GM10248 (cell line): ENCODE measurements at places on chromosomes 11 and 22.
A peak's percentile ranks its signal among the peaks of the same experiment; 100 is the strongest.

DNA sequence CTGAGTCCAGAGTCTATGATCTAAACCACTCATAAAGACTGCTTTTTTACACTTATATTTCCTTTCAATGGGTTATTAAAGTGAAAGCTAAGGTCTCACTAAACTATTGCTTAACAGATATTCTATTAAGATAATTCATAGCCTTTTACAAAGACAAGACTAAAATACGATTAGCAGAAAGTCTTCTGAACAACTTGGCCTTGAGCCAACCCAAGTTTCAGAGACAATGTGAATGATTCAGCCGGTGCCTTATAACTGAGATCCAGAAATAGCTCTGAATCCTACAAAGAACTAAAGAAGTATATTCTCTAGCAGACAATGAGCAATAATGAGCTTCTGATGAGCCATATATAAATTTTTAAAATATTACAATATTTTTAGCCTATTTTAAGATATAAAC lies 41.5 kb upstream of the CARD18 start:
- DNase-seq, result no peak

GRCh38 chr11:114185436-114185835 lies 110.8 kb upstream of the NNMT start:
- DNase-seq, result no peak

DNA sequence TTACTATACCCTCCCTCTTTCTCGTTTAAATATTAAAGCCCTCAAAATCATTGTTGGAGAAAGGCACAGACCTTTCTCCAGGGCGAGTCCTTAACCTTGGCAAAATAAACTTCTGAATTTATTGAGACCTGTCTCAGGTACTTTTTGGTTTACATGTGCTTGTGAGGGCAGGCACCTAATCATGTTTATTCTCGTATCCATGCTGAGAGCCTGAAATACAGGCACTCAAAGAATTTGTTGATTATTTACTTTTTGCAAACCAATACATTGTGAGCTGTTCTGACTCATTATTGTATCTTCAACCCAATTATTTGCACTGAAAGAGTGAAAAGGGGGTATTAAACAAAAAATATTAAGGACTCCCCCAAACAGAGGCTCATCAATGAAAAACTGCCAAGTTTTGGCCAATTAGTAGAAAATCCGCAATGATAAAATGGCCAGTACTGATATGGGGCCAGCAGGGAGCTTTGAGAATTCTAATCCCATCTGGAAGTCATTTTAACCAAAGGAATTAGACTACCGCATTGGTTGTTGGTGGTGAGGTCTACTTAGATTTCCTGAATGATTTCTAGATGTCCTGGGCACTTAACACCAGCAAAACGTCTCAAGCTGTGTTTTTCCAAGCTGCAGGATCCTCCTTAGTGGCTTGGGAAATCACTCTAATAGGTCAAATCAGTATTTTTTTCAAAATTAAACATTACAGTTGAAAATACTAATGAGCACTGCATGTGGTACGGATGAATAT lies 157.3 kb downstream of the SWAP70 start:
- DNase-seq, result no peak

DNA sequence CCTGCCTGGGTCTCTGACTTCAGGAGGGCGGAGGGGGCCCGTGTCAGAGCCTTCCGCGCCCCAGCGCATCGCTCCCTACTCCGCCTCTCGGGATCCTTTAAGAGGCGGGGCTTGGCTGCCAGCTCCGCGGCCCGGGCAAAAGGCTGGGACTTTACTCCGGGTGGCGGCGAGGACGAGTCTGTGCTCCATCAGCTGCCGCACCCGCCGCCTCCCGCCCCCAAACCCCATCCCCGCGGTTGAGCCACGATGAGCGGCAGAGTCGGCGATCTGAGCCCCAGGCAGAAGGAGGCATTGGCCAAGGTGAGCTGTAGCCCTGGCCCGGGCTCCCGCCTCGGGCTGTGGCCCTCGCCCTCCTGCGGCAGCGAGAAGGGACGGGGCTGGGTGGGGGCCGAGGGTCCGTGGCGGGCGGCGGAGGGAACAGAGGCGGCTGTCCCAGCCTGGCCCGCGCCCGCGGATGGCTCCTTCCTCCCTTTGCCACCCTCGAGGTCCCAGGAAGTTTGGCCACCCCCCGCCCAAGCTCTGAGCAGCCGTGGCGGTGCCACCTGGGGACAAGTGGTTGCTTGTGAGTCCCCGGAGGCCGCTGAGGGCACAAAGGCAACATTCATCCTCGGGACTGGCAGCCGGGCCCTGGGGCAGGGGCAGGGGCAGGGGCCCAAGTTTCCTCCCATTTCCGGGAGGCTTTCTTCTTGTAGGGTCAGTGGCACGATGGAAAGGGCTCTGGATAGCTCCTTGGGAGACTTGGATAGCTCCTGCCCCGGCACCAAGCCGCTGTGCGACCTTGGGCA lies at the start of gene SEC14L2:
SEC14L2 (plus strand) TSS at position 148 of the 785 bp plus-strand sequence; CDS start at position 247, 99 bp downstream.
- peak; percentile 50 for DNase-seq

DNA sequence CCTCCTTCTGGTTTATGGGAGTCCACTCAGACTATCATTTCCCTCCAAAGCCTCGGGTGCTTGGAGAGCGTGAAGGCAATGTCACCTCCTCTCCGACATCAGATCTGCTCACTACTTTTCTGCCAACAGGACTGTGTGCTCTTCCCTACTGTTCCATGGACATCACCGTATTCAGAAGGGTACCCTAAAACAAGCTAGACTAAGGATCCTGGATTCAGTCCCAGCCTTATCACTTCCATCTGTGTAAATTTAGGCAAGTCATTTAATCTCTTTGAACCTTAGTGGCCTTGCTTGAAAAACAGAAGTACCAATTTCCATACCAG lies 78.2 kb downstream of the KCNC1 start:
- no peak for DNase-seq

- DNase-seq, result no peak
Observed at GRCh38 chr11:48019217-48019584, 38.8 kb downstream of the PTPRJ start.

DNA sequence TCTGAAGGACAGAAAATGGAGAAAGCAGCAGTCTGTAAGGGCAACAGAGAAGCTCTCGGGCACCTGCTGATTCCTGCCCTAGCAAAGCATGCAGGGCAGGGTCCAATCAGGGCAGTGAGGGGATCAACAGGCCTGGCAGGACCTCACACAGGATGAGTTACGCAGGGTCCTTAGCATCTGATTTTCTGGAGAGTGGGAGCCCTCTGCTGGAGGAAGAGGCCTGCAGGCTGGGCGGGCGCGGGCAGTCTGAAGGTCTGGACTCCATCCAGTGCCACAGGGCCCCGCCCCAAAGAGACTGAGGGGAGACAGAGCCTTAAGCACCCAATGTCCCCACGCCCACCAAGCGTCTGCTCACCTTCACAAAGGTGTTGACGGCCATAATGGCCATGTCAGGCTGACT lies 28.9 kb downstream of the AP1B1 start:
- no peak for DNase-seq

DNA sequence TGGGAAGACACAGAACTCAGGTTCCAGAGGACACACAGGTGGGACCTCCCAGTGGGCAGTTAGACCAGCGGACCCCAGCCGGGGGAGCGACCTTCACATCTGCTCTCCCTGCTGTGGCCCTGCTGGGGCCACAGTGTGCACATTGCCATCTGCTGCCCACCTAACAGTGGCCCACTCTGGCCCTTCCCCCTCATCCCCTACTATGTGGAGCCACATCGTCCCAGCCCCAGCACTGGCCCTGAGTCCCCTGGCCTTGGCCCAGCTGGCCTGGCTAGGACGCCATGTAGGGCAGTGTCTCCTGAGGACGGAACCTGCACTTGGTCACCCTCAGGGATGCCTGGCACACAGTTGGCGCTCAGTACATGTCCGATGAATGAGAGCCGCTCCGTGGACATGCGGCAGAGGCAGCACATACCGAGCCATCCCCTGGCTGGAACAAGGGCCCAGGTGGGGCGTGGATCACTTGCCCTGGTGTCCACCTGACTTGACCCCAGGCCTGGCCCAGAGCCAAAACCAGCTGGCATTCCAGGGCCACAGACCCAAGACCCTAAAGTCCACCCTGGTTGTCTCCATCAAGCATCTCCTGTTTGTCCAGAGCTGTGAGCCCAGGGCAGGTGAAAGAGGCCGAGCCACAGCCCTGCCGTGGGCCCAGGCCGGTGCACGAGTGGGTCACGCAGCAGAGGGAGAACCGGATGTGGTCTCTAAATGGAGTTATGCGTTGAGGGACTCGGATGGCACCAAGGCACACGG lies 93.1 kb upstream of the FGF3 start:
- DNase-seq, result no peak

DNA sequence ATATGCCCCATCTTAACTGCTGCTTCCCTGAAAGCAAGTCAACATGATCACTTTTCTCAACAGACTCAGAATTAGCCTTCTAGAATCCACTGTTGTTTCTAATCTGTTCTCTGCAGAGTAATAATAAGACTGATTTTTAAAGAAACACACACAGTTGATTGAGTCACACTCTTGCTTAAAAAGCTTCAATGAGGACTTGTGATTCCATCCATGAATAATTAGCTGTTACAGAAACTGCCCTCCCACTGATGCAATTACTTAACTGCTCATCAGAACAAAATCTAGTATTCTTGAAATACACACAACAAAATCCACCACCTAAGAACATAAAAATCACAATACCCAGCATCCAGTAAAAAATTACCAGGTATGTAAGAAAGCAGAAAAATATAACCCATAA lies 100.5 kb upstream of the TIMP3 start:
- no peak for DNase-seq

GRCh38 chr11:116424615-116425261 lies 348.0 kb downstream of the BUD13 start:
- DNase-seq, result no peak

- no peak for DNase-seq
Observed at GRCh38 chr11:27934830-27935145, 173.2 kb downstream of the KIF18A start.

- no peak for DNase-seq
Observed at GRCh38 chr11:110921742-110922521, 209.7 kb upstream of the ARHGAP20 start.

GRCh38 chr22:27636716-27637508 lies 164.6 kb downstream of the MN1 start:
- DNase-seq, result no peak

DNA sequence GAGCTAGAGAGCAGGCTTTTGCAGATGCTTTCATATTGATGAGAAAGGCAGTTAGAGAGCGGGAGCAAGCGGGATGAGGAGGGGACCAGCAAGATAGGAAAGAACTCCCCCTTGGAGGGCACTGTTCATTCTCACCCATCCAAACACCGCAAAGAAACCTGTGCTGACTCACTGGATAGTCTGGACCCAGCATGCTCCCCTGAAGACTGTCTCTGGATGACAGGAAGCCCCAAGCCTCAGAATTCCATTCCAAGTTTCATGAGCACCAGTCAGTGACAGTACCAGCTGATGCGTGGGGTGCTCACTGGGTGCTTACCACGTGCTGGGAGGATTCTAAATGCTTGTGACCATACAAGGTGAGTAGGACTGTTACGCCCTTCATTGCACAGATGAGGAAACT lies 34.2 kb downstream of the MICAL3 start:
- DNase-seq, result no peak

- DNase-seq, result no peak
Observed at GRCh38 chr11:20015101-20015500, 145.2 kb downstream of the DBX1 start.

- no peak for DNase-seq
Observed at GRCh38 chr11:131430473-131431208, 60.2 kb downstream of the NTM start.

GRCh38 chr22:45235851-45236342 lies 4.8 kb downstream of the KIAA0930 start:
- DNase-seq, result no peak

DNA sequence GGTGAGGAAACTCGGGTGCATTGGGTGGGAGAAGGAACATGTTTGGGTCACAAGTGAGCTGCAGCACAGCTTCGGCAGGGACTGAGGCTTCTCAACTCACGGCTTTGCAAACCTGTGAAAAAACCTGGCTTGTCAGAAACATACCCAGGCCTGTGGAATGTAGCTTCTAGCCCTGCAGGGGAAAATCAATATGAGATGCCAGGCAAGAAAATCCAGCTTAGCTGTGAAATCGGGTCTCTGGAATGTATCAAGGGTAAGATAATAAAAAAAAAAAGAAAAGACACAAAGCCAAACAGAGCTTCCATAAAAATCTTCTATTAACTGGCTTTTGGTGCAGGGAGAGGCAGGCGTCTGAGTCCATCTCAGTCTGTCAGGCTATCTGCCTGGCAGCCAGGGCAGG lies 28.5 kb downstream of the UQCR10 start:
- no peak for DNase-seq
